AG09319 (cell line): ENCODE measurements at places on chromosomes 11 and 22.

GRCh38 chr11:116328391-116328790 is 444.4 kb downstream of the BUD13 start:
- DNase-seq, result no peak

GRCh38 chr11:14672635-14673034 is 29.0 kb downstream of the PDE3B start:
- no peak for DNase-seq

DNA sequence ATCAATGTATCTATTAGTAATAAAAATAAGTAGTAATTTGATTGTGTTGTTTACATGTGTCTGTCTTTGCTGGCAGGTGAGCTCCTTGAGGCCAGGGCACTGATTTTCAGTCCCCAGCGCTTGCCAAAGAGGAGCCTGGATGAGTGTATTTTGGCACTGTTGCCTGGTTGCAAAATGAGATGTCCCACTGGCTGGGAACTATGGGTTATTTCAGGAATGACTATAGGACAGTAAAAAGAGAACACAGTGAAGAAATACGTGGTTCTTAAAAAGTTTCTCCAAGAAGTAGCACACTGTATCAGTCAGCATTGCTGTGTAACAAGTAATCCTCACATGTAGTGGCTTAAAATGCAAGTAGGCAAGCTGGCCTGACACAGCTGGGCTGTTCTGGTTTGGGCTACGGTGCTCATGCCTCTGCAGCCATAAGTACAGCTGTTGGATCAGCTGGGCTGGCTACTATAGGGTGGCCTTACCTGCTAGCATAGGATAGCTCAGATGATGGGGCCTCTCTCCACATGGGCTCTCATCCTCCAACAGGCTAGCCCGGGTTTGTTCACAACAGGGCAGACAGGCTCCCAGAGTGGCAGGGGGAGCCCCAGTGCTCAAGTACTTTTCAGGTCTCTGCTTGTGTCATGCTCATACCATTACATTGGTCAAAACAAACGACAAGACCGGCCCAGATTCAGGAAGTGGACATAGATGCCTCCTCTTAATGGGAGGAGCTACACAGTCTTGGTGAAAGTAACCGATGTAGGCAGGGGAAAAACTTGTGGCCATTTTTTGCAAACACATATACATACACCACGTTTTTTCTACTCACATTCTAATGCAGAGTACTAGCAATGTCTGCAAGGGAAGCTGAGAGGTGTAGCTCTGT is 399.1 kb downstream of the LARGE1 start:
- no peak for DNase-seq

DNA sequence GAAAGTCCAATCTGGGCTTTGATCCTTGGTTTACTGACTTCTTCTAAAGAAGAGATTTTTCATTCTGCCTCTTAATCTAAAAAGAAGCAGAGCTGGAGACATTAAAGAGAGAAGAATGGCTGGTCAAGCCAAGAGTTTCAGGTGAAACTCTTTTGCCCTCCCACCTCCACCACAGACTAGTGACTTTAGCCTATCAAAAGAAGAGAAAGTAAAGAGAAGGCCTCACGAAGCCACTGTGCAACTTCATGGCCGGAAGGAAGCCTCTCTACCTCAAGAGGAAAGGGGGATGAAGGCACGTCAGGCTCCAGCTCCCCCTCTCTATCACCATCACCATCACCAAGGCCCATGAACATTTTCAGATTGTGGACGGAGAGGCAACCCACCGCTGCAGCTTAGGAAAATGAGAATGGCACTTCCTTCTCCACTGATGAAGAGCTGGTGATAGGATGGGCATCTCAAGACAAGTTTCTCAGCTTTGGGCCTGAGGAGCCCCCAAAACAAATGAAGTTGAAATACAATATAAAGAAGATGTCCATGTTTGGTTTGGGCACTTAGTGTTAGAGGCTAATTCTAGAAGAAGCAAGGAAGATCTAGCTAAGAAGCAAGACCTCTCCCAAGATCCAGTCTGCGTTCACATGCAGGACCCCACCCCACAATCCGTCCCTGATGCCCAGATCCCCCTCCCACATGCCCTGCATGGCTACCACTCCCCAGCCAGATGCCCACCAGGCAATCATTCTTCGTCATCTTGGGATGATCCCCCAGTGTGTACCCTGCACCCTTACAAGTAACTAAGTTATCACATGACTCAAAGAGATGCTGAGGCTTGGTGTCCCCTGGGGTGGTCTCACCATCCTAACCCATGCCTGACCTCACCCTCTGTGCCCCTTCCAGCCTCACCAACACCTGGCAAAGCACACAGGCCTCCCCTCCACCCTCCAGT is 52.6 kb downstream of the IGSF9B start:
- DNase-seq, result no peak
